ENCODE measurements at places on chromosomes 7 and 10. TPM values are rescaled to one million over a fixed set of nuclear protein-coding genes. Genes with fewer than 3 reads are reported as not detected.

GRCh38 chr10:103769176-103769575 is 86.2 kb downstream of the SH3PXD2A start:
- no peak for DNase-seq

DNA sequence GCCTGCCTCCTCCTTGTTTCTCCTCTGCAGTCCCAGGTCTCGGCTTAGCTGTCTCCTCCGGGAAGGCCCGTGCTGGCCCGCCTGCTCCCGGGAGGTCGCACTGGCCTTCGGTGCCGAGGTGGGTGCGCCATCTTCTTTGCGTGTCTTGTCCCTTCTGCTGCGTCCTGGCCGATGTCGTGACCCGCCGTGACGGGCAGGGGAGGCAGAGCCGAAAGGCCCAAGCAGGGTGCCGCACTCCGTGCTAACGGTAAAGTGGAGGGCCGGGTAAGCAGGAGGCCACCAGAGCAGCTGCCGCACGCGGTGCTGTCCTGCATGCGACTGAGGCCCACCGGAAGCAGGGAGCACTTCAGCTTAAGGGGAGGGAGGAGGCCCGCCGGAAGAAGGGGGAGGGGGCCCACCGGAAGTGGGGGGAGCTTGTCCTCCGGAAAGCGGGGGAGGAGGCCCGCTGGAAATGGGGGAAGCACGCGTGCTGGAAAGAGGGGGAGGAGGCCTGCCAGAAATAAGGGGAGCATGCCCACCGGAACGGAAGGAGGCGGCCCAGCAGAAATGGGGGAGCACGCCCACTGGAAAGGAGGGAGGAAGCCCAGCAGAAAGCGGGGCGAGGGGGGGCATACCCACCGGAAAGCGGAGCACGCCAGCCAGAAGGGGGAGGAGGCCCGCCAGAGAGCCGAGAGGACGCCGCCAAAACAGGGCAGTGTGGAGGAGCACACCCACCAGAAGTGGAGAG is 71.4 kb downstream of the PROSER2 start:
- no peak for DNase-seq

DNA sequence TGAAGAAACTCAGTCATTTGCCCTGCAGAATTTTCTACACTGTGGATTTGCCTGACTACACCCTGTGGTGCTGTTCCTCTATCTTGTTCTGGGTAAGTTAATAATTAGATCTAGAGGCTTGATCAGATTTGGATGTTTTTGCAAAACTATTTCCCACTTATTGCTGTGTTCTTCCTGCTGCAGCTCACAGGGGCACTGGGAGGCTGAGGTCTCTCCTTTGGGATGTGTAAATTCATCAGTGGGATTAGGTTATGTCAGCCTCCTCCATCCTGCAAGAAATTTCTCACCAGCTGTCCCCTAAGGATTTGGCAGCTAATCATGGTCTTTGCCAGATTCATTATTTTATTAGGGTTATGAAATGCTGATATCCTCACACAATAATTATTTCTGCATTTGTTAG is 148.1 kb upstream of the ZNF32 start:
- no peak for DNase-seq

- no peak for DNase-seq
These were observed 381.6 kb downstream of the PARD3 start for GRCh38 chr10:34433241-34434076.

DNA sequence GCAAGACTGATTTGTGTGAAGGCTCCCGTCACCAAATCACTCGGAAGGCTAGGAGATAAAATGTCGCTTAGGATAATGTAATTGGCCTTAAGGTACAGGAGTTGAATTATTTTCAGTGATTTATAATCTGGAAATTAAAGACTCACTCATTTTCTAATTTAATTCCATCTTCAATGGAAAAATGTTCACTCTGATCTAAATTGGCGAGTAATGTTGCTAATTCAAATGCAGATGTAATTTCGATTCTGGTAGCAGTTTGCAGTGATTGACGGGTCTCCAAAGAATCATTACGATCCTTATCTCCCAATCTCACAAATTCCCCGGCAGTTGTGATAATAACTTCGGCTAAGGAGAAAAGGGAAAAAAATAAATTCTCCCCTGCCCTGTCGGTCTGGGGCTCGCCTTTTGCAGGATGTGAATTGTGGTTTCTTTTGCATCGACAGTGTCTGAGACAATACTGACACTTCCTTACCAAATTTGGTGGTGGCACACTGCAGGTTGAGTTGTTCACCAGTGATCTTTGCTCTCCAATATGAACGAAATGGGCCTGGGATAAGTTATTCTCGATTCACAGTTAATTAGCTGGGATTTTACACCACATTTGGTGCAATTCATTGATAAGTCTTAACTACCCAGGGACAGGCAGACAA is 215.1 kb upstream of the GPR26 start:
- no peak for DNase-seq

DNA sequence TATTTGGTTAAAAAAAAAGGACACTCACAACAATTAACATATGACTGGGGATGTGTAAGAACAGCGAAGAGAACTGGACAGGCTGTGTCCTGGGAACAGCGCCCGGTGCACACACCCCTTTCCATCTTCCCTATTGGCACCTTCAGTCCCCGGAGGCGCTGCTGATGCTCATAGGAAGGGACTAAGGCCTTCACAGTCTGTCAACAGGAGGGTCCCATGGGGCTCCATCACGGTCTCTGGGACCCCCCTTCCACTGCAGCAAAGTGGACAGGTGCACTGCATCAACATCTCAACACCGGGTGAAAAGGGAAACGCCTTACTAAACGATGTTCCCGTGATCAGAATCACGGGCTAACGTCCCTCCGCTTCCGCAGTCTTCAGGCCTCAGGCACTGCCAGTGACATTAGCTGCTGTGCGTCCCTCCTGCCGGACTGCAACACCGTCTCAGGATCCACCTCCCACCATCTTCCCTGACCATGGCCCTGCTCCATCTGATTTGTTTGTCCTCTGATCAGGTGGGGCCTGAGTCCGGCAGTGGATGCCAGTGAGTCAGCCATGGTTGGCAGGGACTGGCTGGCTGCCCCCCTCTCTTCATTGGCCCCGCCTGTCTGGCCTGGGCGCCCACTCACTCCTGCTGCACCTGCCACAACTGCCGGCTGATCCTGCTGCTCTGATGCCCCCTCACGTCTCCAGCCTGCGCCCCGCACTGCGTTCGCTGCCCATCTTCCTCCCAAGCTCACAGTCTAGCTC is 614.7 kb downstream of the DNAJB6 start:
- no peak for DNase-seq

- peak; percentile 23 for DNase-seq
These were observed 57.9 kb upstream of the INPP5A start for GRCh38 chr10:132479603-132480221.

The FOXI2 gene
- total RNA-seq, result not detected

All from Right ventricle myocardium superior (tissue), 1 donor.